ENCODE measurements at places on chromosomes 2 and 18. TPM values are rescaled to one million over a fixed set of nuclear protein-coding genes. Genes with fewer than 3 reads are reported as not detected.

DNA sequence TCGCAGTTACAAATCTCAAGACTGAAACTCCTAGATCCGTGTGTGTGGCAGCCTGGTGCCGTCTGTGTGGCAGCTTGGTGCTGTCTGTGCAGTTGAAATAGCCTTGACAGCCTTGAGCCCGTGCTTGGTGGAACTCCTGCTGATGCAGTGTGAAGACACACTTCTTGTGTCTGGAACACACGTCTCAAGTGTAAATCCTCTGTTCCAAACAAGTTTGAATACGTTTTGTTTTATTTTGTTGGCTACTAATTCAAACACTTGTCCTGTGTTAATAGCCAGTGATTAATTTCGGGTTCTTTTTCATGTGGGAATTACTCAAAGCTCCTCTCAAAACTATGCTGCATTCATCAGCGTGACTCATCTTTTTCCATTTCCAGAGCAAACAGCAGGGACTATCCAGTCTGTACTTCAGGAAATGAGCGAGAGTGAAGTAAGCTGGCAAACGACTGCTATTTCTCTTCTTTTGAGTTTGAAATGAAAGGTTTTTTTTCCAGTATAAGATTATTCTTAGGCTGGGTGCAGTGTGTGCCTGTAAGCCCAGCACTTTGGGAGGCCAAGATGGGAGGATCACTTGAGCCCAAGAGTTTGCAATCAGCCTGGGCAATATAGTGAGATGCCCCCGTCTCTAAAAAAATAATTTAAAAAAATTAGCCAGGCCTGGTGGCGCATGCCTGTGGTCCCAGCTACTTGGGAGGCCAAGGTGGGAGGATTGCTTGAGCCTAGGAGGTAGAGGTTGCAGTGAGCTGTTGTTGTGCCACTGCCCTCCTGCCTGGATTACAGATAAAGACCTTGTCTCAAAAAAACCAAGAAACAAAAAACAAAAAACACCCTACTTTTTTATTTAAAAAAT, 152.9 kb downstream of the SPP2 start:
- H3K36me3 ChIP-seq = no peaks in the 10 kb centered on the region
- no peak for DNase-seq
- peaks cover 6% of the 10 kb centered on the region for H3K4me1 ChIP-seq
- H3K27ac ChIP-seq = peak overlapping the region; percentile 50
- H3K27me3 ChIP-seq = peaks cover 1% of the 10 kb centered on the region

DNA sequence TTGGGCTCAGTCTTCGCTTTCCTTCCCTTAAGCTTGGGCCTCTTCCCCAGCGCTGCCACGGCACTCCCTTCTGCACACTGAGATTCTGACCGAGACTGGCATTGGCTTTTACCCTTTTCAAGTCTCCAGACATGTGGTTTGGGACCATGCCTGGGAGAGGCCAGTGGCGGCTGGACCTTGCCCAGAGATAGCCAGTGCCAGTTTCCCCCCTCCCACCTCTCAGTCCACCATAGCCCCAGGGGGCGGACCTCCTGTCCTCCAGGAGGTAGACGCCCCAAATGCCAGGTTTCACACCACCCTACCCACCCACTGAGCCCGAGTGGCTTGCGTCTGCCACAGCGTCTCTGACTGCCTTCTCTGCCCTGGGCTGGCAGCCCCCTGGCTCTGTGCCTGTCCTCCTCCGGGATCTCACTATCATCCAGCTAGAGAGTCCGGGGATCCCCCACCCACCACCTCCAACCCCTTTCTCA, 47.7 kb downstream of the INPP5D start:
- no peak overlapping the region for H3K4me3 ChIP-seq
- no peak for DNase-seq
- peaks cover 40% of the 10 kb centered on the region for H3K27me3 ChIP-seq
- no peaks in the 10 kb centered on the region for H3K4me1 ChIP-seq
- H3K27ac ChIP-seq = no peak overlapping the region

Gene IMP4
- 41.7 TPM for total RNA-seq

DNA sequence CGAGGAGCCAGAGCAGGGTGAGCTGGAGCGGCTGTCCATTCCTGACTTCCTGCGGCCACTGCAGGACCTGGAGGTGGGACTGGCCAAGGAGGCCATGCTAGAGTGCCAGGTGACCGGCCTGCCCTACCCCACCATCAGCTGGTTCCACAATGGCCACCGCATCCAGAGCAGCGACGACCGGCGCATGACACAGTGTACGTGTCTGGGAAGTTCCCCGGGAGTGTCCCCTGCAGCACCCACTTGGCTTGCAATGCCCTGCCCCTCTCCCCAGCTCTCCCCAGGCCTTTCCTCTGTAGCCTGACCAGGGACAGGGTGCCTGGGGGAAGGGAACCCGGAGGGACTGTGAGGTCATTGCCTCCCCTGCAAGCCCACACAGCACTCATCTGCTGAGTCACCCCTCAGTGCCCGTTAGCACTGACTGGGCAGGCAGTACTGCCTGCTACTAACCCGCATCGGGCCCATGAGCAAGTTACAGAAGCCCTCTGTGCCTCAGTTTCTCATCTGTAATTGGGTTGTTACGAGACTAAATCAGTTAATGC, 29.4 kb upstream of the GMPPA start:
- no peak for DNase-seq
- H3K4me3 ChIP-seq = no peak overlapping the region
- H3K4me1 ChIP-seq = peaks cover 3% of the 10 kb centered on the region
- no peak overlapping the region for H3K27ac ChIP-seq
- H3K36me3 ChIP-seq = peaks cover 12% of the 10 kb centered on the region

- no peak for DNase-seq
- H3K4me3 ChIP-seq = no peak overlapping the region
- H3K4me1 ChIP-seq = peaks cover 16% of the 10 kb centered on the region
These were observed 68.0 kb downstream of the NPAS2 start for GRCh38 chr2:100887713-100888495.
